ENCODE measurements at places on chromosomes 3 and 15.

GRCh38 chr3:70149714-70150400 is 150.3 kb downstream of the SAMMSON start:
- no peak for DNase-seq

DNA sequence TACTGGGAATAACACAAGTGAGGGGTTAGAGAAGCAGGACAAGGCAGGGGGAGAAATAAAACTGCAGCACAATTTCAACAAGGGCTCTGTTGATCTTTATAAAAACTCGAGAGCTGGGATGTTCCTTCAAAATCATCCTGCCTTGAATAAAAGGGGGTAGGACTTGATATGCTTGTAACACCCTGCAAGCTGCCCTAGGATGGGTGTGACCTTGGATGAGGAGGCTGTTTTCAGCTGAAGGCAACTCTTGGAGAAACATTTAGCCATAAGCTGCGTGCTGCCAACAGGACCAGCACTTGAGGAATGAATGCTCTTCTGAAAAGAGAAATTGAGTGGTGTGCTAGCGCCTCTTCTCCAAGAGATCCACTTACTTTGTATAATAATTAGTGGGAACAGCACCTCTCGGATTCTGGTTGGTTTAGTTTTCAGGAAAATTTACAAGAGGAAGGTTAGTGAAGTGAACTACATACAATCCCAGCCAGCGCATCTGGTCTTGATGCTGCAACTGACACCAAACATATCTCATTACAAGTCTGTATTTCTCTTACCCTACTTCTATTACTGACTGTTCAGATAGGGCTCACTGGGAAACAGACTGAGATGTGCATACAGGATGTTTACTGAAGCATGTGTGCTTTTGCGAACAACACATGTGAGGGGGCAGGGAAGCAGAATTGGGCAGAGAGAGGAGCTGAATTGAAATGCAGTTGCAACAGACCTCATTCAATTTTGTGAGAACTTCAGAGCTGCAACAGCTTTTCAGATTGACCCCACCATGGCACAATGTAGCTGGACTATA is 643.0 kb upstream of the GOLIM4 start:
- no peak for DNase-seq

DNA sequence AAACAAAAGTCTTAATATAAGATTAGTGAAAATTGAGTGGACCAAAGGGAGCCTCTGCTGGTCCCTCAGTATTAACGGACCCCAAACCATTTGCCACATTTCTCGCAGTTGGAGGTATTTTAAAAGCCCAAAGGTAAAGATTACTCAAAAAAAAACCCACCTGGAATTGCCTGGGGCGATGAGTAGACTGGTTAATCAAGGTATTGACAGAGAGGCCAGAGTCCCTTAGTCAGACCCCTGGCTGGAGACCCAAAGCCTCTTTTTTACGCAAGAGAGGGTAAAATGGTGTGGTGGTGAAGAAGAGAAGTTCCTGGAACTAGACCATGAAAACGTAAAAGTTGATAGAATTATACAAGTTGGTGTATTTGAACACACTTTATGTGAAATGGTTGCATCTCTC is 137.2 kb downstream of the IMPG2 start:
- no peak for DNase-seq

DNA sequence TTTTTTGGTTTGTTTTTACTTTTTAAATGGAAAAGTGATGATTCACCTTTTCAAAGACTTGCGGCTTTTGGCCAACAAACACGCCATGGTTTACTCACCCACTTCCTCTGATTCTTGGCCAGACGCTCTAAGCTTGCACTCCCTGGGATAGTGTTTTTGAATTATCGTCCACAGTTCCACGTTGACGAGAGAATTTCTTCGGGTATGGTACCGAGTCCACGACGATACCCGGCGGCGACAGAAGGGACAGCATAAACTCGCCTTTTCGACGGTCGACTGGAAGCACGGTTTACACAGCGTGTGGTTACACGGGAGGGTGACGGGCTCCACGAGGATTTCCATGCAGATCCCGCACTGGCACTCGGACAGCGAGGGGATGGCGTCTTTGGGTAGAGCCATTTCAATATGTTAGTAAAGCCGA is 783 bp downstream of the RNF168 start:
- peak; percentile 83 for DNase-seq

GRCh38 chr15:60822403-60822802 is 343.5 kb upstream of the ICE2 start:
- DNase-seq: no peak

DNA sequence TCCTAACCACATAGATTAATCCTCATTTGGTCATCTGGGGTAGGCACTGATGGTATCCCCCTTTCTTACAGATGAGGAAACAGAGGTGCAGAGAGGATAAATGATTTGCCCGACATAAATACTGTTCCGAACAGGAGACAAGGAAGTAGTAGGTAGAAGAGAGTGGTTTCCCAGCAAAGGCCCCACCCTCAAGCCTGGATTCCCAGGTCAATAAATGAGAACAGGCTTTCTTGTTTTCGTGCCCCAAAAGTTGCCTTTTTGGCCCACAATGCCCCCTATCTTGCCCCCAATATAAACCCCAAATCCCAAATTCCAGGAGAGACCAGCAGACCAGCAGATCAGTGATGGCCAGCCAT is 125.5 kb upstream of the PRR20G start:
- no peak for DNase-seq

- DNase-seq: no peak
These were observed 41.7 kb downstream of the PAQR5 start for GRCh38 chr15:69340243-69340900.
